ENCODE measurements at places on chromosomes 12 and 14.

- DNase-seq: peak; percentile 93
These were observed 27.6 kb upstream of the GALNT9 start for GRCh38 chr12:132356691-132357622.

GRCh38 chr12:66934302-66935062 lies 255.6 kb upstream of the GRIP1 start:
- no peak for DNase-seq

GRCh38 chr12:115313929-115314328 lies 630.0 kb upstream of the TBX3 start:
- DNase-seq: no peak

DNA sequence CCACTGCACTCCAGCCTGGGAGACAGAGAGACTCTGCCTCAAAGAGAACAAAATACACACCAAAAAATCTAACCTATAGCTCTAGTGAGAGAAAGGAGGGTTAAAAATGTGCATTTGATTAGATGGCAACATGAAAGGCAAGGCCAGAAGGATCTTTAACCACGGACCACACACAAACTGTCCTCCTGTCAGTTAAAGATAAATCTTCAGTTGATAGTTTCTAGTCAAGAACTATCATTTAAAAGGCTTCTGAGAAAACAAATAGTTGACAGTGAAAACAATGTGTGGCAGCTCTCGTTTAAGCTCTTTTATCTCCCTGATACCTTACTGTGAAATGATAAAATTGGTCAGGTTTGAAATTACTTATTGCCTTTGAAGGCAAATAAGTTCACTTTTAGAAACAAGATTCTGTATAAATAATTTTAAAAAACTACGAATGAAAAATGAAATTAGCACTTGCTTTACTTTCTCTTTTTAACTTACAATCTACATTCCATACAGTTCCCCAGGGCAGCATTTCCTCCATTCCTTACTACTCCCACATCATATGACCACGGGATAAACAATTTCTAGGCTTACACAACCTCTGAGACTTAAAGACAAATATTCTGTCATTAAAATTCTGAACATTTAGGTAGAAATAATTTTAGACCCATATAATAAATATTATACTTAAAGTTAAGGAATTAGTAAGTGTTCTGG lies 71.4 kb upstream of the GNPNAT1 start:
- DNase-seq: no peak

DNA sequence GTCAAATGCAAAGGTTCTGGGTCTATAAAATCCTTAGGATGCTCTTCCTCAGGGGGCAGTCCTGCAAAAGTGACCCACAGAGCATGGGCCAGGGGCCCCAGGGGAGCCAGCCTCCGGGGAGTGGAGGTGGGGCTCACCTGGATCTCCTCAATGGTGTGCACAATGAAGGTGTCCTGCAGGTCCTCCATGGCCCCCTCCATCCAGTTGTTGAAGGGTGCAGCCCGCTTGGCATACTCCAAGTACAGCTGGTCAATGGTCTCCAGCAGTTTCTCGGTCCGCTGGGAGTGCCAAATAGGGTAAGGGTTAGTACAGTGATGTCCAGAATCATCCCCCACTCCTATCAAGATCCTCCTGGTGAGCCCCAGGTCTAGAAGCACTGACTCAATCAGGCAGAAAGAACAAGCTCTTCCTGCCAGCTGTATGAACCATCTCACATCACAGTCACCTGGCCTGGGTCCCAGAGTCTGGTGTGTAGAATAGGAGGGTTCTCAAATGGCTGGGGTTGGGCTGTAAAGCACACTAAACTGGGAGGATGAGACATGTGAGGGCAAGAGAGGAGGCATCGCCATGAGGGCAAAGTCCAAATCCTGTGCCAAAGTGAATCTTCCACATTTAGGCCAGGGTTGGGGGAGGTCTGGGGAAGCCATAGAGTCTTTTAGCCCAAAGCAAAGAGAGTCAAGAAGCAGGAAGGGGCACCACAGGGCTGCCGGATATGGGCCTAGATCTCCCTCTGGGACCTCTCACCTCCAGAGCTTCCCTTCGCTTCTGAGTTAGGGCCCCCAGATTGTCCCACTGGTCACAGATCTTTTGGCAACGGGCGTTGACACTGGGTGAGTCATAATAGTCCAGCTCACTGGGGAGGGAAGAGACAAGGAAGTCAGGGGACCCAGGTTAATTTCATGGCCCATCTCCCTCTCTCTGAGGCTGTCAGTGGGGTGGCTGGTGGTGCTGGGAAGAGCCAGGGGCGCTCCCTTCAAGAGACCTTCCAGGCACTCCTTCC lies 91.5 kb upstream of the ZFP36L1 start:
- no peak for DNase-seq

DNA sequence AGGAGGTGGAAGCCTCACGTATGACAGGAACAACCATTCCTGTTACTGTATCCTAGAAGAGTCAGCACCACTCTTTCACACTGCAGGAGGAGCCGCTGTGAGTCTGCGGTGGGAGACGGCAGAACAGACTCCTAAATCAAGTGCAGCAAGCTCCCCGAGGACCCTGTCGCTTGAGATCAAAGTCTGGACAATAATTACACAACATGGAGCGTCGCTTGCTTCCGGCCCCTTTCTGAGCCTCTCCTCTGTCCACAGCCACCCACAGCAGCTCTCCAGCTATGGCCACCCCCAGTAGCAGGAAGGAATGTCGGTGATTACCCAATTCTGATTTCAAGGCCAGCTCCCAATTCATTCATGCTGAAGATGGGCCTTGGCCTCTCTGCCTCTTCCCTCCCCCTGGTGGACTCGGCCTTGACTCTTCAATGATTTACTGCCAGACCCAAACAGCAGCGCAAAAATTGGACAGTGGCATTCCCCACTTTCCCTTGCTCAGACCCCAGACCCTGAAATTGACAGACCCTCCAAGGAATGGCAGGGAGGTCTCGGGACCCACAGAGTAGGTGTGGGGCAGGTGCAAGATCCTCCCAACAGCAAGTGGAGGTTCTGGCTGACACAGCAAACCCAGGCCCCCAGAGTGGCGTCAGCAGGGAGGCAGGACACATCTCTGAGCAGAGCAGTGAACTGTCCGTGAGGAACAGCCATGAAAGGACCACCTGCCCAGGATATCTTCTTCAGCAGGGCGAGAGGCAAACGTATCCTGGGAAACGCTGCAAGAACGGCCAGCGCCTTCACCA lies 272.7 kb upstream of the DIO3 start:
- no peak for DNase-seq

DNA sequence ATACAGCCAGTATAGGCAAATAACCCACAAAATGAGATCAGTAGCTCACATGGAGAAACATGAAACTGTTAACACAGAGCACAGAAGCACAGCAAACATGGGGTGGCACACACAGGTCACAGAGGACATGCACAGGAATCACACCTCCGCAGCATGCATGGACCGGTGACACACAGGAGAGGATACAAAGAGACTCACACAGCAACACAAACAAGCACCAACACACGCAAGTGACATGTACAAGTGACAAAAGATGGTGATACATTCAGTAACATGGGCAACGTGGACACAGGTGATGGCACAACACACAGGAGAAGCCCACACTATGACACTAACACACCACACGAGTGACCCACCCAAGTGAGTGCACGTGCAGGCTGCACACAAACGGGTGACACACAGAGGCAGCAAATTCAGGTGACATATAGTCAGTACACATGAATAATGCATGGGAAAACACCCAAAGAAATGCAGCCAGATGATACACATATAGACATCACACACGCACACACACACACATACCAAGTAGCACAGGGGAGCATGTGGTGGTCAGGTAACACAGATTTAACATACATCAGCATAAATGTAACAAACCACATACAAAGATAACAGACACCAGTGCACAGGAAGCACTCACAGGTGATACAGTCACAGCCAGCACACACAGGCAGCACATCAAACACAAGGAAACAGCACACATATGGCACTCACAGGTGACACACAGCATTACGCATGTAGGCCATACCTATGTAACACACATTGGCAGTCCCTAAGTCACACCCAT lies 216.0 kb upstream of the SFSWAP start:
- no peak for DNase-seq

GRCh38 chr12:2722806-2723205 lies 72.0 kb upstream of the FKBP4 start:
- DNase-seq: no peak

- DNase-seq: no peak
These were observed 48.8 kb upstream of the VRK1 start for GRCh38 chr14:96748362-96748761.
